ENCODE measurements at places on chromosomes 6 and 20.

GRCh38 chr6:168049706-168050224, 29.2 kb downstream of the FRMD1 start:
- no peak for DNase-seq

DNA sequence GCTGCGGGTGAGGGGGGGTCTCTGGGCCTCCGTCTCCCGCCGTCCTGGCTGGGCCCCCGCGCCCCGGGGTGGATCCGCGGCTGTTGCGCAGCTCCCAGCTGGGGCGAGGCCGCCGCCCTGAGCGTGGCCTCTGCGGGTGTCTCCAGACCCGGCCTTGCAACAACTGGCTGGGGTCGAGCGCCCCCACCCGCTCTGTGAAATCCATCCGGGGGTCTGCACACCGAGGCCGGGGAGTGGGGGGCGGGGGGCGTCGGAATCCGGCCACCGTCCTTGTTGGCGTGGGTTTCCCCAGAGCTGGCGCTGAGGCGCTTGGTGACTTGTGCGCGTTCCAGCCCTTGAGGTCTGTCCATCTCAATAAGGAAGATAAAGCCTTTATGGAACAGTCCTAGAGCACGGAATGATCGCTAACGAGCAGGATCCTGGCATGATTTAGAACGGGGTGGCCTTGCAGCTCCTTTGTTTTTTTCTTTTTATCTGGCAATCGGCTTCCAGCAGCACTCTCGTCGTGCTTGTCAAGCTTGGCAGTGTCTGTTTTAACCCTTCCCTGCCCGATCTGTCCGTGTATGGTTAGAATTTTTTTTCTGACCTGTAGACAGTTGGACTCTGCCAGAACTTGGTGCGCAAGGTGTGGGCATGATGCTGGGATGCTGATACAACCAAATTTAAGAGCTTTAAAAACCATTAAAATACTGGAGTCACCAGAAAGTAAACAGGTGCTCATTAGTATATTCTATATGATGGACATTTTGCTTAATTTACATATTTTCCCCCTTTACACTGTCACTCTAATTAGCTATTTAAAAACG, 675 bp downstream of the DSTN start:
- DNase-seq, result peak; percentile 23

DNA sequence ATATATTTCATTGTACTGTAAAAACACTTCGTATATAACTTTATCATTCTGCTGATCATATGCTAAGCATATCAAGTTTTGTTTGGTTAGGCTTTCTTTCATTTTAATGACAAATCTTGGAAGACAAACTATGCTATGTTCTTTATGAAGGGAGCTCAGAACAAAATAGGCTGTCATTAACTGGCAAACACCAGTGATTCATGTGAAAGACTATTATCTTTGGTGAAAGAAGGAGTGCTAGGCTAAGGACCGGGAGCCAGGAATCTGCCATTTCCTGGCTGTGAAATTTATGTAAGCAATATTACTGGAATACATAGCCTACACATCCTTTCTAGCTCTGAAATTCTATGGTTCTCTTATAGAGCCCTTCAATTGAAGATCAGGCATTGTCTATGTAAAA, 136.2 kb upstream of the CCN2 start:
- DNase-seq, result no peak

GRCh38 chr6:121190122-121190521, 144.2 kb downstream of the TBC1D32 start:
- DNase-seq, result no peak

- DNase-seq, result no peak
Observed at GRCh38 chr20:31945785-31946184, 6.1 kb downstream of the PDRG1 start.

GRCh38 chr20:43955750-43956191, 41.1 kb downstream of the TOX2 start:
- no peak for DNase-seq

- no peak for DNase-seq
Observed at GRCh38 chr6:142400495-142400894, 98.7 kb downstream of the ADGRG6 start.

DNA sequence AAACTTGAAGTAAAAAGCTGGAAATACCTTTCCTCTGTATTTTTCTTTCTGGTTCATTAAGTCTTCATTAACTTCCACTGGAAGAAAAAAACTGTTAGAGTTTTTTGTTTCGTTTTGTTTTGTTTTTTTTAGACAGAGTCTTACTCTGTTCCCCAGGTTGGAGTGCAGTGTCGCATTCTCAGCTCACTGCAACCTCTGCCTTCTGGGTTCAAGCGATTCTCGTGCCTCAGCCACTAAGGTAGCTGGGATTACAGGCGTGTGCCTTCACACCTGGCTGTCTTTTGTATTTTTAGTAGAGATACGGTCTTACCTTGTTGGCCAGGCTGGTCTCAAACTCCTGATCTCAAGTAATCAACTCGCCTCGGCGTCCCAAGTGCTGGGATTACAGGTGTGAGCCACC, 14.9 kb downstream of the RPF2 start:
- no peak for DNase-seq

- no peak for DNase-seq
Observed at GRCh38 chr6:122671251-122671650, 61.0 kb downstream of the PKIB start.

DNA sequence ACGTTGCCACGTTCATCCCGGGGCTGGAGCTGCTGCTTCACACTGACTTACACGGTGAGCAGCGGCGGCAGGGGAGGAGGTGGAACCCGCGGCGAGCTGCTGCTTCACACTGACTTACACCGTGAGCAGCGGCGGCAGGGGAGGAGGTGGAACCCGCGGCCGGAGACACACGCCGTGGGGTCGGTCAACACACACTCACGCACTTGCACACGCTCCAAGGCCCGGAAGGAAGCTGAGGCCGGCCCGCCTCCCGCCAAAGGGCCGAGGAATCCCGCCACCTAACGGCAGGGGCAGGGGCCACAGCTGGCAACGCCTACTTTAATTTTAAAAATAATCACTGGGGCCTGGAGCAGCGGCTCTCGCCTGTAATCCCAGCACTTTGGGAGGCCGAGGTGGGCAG, 94.4 kb upstream of the FOXC1 start:
- DNase-seq, result no peak

DNA sequence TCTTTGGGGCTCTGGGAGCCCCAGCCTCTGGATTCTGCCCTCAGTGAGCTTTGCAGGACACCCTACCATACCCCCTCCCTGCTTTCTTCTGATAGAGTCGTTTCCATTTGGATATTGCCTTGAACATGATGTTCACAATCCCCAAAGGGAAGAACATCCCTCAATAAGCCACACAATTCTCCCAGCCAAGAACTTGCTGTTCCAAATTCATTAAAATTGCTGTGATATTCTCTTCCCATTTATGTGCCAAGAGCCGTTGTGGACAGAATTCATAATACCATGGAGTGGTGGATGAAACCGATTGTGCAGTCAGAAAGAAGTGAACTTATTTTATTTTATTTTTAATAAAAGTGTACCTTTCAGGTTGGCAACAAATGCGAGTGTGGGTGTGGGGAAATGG, 95.8 kb downstream of the DHX35 start:
- DNase-seq, result no peak

DNA sequence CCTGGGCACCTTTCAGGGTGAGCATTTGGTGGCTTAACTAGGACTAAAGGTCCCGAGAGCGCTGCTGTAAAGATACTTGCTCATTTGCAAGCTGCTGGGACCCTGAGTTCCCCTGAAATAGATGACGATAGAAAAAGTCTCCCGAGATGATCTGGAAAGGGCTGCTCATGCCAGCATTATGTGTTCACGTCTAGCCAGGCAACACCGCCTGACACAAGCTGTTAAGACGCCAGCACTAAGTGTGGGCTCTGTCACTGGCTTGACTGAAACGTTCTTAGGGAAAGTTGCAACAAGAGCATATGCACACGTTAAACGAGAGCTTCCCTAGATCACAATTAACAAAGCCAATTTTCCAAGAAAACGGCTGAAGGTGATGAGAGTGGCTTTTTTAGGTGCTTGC, 113.7 kb downstream of the SLC23A2 start:
- no peak for DNase-seq

DNA sequence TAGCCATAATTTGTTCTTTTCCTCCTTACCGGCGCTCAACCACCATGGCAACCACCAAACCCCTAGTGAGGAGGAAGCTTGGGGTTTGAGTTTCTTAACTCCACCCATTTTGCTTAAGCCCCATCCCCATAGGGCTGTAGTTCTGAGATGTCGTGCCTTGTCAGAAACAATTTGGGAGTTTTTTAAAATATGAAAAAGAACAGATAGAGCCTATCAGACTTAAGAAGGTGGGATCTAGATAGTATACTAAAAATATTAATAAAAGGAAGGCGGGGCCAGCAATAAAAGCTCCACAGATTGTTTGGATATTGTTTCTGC, 5.6 kb downstream of the BRD2 start:
- peak; percentile 59 for DNase-seq

GRCh38 chr20:22268675-22269074, 315.7 kb downstream of the FOXA2 start:
- DNase-seq, result no peak

DNA sequence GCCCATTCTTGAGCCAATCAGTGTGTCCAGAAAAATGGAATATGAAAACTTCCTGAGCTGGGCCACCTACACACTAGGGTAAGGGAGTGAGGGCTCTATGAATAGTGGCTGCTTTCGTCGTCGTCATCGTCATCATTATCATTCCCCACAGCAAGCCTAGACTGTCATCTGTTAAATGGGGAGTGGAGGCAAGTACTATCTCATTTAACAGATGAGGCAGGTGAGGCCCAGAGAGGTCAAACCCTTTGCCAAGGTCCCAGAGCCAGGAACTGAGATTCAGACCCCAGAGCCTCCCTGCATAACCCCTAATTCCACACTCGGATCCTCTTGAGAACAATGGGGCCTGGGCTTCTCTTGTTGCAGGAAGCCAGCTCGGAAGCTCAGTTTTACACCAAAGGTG, 20.6 kb downstream of the BPIFB1 start:
- no peak for DNase-seq

DNA sequence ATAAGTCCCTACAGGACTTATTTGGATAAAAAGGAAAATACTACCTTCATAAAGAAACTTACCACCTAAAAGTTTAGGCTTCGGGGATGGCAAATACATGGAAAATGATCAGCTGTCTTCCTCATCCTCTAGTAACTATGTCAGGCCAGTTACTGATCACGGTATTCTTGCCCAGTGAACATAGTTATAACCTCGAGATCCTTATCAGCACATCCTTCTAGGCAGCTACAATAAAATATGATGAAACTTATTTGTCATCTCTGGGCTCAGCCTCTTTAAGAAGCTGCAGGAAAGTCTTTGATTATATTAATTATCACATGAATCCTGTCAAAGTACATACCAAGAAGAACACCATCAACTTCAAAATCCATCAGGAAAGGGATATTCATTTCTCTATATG, 41.8 kb downstream of the SF3B5 start:
- DNase-seq, result peak; percentile 5

GRCh38 chr6:22036275-22036674, 260.6 kb downstream of the PRL start:
- DNase-seq, result no peak

DNA sequence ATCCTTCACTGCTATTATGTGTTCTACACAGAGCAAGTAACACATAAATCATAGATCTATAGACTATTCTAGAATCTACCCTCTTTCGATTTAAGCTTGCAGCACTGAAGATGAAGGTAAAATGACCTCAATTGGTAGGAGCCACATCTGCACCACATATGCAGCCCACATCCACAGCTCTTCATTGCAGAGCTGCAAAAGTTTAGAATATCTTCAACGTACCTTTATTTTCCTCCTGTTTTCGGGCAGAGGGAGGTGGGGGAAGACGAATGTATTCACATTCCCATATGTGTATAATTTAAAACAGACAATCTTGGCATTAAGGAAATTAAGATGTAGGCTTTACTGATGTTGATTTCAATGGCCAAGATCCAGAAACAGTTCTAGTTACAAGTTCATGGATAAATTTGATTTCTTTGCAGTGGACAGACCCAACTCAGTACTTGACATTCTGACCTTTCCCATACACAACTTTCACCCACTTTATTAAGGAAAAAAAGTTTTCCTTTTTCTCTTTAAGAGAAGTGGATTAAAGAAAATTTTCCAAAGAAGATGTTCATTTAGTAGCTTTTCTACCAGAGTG, 14.0 kb downstream of the EPB41L2 start:
- DNase-seq, result no peak

- DNase-seq, result no peak
Observed at GRCh38 chr20:46127396-46128010, 9.4 kb downstream of the CD40 start.

- DNase-seq, result no peak
Observed at GRCh38 chr6:16139556-16139955, 10.7 kb downstream of the MYLIP start.

Data from activated CD4-positive, alpha-beta T cell treated with anti-CD3 and anti-CD28 coated beads, Interleukin-10, Interleukin-2, amounts not matched to agents 100 ng/mL and 50 ng/mL, durations not matched to agents 16 hours and 8 hours (primary cell).